SJSA1 (cell line): ENCODE measurements at places on chromosomes 5 and 9. TPM values are rescaled to one million over a fixed set of nuclear protein-coding genes. Genes with fewer than 3 reads are reported as not detected.

GABRA1 gene
- not detected in 2 replicates for total RNA-seq

ACTBL2 gene
- total RNA-seq = not detected in 2 replicates

GPR21 gene
- total RNA-seq = not detected in 2 replicates

SLC45A2 gene
- not detected in 2 replicates for total RNA-seq

GHR gene
- total RNA-seq = 0.05 and 0.66 TPM in 2 replicates

TMEM250 gene
- total RNA-seq = 25.8 and 27.8 TPM in 2 replicates
